ENCODE measurements at places on chromosomes 13 and 19. TPM values are rescaled to one million over a fixed set of nuclear protein-coding genes. Genes with fewer than 3 reads are reported as not detected.

Gene ZNF99
- not detected for polyA plus RNA-seq

Gene RNF113B
- polyA plus RNA-seq, result not detected

Gene PLVAP
- polyA plus RNA-seq, result 87.6 TPM

Gene LILRA1
- 0.19 TPM for polyA plus RNA-seq

Gene PSG3
- polyA plus RNA-seq, result not detected

Gene CYP2B6
- polyA plus RNA-seq, result 0.08 TPM

Gene IGFL4
- polyA plus RNA-seq, result 0.04 TPM

Gene SLC8A2
- 4.8 TPM for polyA plus RNA-seq

Gene NLRP9
- polyA plus RNA-seq, result 0.04 TPM

Gene DGKH
- polyA plus RNA-seq, result 1.1 TPM

Gene PSPN
- polyA plus RNA-seq, result 1.1 TPM

Gene CEACAM21
- 1.2 TPM for polyA plus RNA-seq

Gene AMH
- 8.9 TPM for polyA plus RNA-seq

Gene ZNF253
- 2.3 TPM for polyA plus RNA-seq

Gene KRTDAP
- 2.0 TPM for polyA plus RNA-seq

Gene MISP3
- 13.3 TPM for polyA plus RNA-seq

Gene PLPPR3
- not detected for polyA plus RNA-seq

Gene IGFL1
- polyA plus RNA-seq, result not detected

Gene IGFL3
- polyA plus RNA-seq, result not detected

Gene ZNF296
- 2.1 TPM for polyA plus RNA-seq

Gene GPR183
- 0.61 TPM for polyA plus RNA-seq

Gene ZNF763
- 3.6 TPM for polyA plus RNA-seq

Gene LGI4
- 8.0 TPM for polyA plus RNA-seq

Gene LAIR1
- polyA plus RNA-seq, result 3.1 TPM

Gene PRR12
- polyA plus RNA-seq, result 14.0 TPM

Gene SLITRK6
- polyA plus RNA-seq, result 0.15 TPM

Gene NLRP12
- 0.02 TPM for polyA plus RNA-seq

Gene KASH5
- 1.2 TPM for polyA plus RNA-seq

Gene FFAR3
- 2.7 TPM for polyA plus RNA-seq

Gene ZNF497
- polyA plus RNA-seq, result 4.7 TPM

Gene ZSCAN5A
- 5.0 TPM for polyA plus RNA-seq

Gene AXL
- 2.4 TPM for polyA plus RNA-seq

Gene TPRX1
- not detected for polyA plus RNA-seq

Gene PABPC3
- polyA plus RNA-seq, result 0.07 TPM

Gene LGALS7
- not detected for polyA plus RNA-seq

Gene KLK2
- 0.27 TPM for polyA plus RNA-seq

Gene CALR3
- polyA plus RNA-seq, result not detected

Gene SH2D3A
- 33.0 TPM for polyA plus RNA-seq

Gene CYP4F2
- not detected for polyA plus RNA-seq

Gene RFPL4AL1
- not detected for polyA plus RNA-seq

Gene ATP8A2
- 0.19 TPM for polyA plus RNA-seq

Gene HOOK2
- polyA plus RNA-seq, result 300 TPM

Gene MAB21L1
- polyA plus RNA-seq, result 0.26 TPM

Gene ZNF836
- 2.8 TPM for polyA plus RNA-seq

Gene SOX1
- not detected for polyA plus RNA-seq

Gene NUCB1
- polyA plus RNA-seq, result 118 TPM

Gene ZNF177
- polyA plus RNA-seq, result 1.8 TPM

Gene ODAD3
- polyA plus RNA-seq, result 0.84 TPM

Gene TNFRSF19
- 6.2 TPM for polyA plus RNA-seq

Gene ZNF225
- 1.8 TPM for polyA plus RNA-seq

Gene MBD3L3
- not detected for polyA plus RNA-seq

Gene APC2
- polyA plus RNA-seq, result 0.27 TPM

Gene BST2
- polyA plus RNA-seq, result 17.3 TPM

Gene C1QTNF9
- 0.73 TPM for polyA plus RNA-seq

Gene MRPS12
- 19.5 TPM for polyA plus RNA-seq

Gene NFIX
- 8.3 TPM for polyA plus RNA-seq
